Renal cortical epithelial cell (primary cell): ENCODE measurements at places on chromosomes 5 and 9. TPM values are rescaled to one million over a fixed set of nuclear protein-coding genes. Genes with fewer than 3 reads are reported as not detected.
A peak's percentile ranks its signal among the peaks of the same experiment; 100 is the strongest.

GRCh38 chr5:160833806-160834205, 18.2 kb downstream of the ATP10B start:
- DNase-seq: no peak

GRCh38 chr5:38790891-38791290, 54.9 kb upstream of the OSMR start:
- DNase-seq: peak; percentile 66

GRCh38 chr5:143886651-143887638, 75.0 kb downstream of the HMHB1 start:
- DNase-seq: peak; percentile 85

- DNase-seq: no peak
Observed at GRCh38 chr5:158014372-158014771, 155.4 kb upstream of the CLINT1 start.

DNA sequence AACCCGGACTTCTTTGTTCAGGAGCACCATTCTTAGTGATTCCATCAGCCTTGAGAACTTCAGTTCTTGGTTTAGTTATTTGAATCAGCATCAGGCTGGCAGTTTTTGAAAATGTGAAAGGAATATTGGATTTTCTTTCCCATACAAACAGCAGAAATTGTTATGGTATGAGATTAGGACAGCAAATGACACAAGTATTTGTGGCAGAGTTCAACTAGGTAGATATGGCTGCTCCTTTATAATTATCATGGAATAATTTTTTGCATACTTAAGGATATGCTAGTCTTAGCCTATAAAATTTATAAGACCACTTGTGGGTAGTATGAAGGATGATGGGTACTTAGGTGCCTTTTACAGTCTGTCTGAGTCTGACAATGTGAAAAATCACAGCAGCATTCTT, 25.5 kb downstream of the ERAP2 start:
- DNase-seq: no peak

- no peak for DNase-seq
Observed at GRCh38 chr9:136378170-136379002, 4.9 kb upstream of the CARD9 start.

- no peak for DNase-seq
Observed at GRCh38 chr9:71990466-71990865, 69.9 kb downstream of the C9orf57 start.

DNA sequence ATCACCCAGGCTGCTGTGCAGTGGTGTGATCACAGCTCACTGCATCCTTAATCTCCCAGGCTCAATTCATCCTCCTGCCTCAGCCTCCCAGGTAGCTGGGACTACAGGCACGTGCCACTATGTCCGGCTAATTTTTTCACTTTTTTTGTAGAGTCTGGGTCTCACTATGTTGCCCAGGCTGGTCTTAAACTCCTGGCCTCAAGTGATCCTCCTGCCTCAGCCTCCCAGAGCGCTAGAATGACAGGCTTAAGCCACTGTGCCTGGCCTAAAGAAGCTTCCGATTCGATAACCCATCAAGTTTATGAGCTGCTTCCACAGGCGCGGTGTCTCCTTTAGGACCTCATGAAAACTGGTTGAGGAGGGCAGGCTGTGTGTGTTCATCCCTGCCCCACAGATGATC, 16.2 kb downstream of the COL27A1 start:
- no peak for DNase-seq

DNA sequence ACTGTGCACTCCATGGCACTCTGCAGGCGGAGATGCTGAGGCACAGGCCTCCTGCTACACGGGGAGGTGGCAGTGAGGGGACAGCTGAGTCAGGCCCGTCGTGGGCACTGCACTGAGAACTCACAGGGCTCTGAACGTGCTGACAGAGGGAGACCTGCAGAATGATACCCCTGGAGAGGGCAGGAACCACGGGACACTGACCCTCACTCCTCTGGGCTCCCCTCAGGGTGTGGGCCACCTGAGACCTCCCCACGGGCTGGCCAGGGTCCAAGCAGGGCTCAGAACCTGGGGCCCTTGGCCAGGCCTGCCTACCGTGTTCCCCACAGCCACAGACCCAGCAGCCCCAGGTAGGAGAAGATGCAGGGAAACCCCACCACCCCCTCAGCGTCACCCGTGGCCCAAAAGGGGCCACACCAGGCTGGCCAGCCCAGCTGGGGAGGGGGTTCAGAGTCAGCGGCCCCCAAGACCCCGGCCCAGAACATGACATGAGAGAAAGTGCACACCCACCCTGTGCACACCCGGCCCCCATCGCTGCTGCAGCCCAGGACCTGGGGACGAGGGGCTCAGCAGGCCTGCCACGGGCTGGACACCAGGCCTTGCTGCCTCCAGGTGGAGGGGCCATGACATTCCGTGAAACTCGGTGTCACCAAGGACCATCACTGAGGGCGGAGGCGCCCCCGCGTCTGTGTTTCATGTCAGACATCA, 30.9 kb downstream of the GLT6D1 start:
- DNase-seq: no peak

GRCh38 chr5:68798877-68799843, 294.7 kb upstream of the SLC30A5 start:
- no peak for DNase-seq

DNA sequence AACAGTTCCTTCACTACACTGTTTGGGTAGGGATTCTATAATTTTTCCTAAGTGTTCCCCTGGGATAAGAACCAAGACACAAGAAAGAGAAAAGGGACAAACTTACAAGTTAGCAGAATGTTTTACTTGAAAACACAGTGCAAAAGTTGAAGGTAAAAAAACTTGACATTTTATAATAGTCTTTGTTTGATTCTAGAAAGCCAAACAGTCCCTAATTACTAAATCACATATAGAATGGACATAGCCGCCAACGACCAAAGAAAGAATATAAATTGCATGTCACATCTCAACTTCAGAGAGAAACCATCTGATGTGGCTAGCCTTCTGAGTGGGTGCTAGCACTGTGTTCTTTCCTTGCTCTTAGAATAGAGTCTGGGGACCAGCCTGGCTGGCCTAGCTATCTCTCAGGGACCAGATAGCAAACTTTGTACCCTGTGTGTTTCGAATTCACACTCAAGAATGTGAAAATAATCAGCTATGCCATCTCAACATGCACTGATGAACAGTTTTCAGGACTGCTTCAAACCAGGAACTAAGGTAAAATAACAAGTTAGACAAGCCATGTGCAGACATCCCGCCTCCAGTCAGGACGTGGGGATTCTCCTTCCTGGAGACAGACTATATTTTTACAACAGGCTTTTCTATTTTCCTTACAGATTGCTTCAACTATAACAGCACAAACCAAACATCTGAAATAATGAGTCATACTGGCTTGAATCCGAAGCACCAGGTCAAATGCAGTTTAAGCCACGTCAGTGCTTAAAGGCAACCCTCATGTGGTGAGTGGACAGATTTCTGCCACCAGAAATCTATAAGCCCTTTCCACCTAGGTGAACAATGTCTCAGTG, 53.7 kb downstream of the LHFPL2 start:
- DNase-seq: peak; percentile 100

DNA sequence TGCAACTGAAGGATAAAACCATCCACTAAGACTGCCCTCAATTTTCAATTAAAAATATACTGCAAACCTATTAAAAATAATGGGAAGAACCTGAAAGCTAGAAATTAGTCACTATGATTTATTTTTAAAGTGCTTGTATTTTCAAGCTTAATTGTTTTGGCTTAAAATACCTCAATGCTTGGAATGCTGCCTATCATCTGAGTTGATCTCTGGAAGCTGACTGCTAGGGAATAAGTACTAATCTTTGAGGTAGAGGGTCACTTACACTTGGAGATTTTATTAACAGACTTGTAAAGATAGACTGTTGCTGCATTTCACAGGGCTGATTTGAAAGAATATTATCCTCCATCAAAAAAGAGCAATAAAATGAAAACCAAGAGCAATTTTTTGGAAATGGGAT, 6.2 kb downstream of the PCSK1 start:
- no peak for DNase-seq

- peak; percentile 32 for DNase-seq
Observed at GRCh38 chr5:59999056-59999455, 105.5 kb upstream of the PDE4D start.

DNA sequence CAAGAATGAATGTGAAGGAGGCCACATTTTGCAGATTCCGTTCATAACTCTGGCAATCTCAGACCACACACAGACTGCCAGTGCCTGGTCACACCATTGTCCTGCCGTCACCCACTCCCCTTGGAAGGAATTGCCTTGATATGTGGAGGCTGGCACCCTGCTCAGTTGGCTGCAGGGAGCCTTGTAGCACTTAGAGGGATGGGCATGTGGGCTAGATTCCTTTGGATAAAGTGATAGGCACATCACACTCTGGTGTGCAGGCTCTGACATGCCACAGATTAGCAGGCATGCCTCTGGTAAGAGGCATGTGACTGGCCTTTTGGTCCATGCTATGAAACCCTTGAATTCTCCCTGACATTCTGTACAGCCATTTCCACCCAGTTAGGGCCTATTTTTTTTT, 254.6 kb upstream of the PIK3R1 start:
- no peak for DNase-seq

DNA sequence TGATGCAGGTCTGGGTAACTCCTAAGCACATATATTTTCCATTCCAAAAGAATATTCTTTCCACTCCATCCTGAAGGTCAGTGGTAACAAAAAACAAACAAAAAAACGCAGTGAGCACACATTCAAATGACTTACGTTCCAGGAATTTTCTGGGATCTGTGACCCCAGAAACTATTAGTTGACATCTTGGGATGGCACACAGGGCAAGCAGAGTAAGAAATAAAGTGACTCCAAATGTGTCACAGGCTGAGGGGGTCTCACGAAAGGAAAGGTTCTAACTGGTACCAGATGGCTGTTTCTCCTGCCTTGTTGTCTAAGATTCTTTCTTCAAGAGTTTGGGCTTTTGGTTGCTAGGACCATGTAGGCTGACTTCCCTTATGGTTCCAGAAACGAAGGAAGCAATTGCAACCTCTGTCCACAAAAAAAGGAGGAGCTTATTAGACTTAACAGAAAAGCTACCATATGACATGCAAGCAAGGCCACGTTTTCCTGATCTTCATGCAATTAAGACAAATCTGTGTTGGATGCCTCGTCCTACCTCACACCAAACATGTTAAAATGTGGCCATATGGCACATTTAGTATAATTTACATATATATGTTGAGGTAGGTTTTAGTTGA, 32.7 kb downstream of the PTGS1 start:
- DNase-seq: no peak

- peak; percentile 92 for DNase-seq
Observed at GRCh38 chr9:87387351-87388011, 110.2 kb upstream of the DAPK1 start.

DNA sequence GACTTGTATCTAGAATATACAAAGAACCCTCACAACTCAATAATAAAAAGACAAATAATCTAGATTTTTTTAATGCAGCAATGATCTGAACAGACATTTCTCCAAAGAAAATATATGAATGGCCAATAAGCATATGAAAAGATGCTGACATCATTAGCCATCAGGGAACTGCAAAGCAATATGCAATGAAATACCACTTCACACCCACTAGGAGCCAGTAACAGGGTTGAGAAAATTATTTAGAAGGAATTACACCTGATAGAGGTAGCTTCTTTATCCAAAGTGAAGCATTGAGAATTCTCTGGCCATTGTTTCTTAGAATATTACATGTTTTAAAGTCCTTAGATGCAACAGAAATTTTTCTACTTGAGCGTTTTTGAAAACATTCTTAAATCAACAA, 316.9 kb downstream of the KCNN2 start:
- no peak for DNase-seq

- no peak for DNase-seq
Observed at GRCh38 chr9:121772600-121773285, 121.3 kb downstream of the DAB2IP start.

DNA sequence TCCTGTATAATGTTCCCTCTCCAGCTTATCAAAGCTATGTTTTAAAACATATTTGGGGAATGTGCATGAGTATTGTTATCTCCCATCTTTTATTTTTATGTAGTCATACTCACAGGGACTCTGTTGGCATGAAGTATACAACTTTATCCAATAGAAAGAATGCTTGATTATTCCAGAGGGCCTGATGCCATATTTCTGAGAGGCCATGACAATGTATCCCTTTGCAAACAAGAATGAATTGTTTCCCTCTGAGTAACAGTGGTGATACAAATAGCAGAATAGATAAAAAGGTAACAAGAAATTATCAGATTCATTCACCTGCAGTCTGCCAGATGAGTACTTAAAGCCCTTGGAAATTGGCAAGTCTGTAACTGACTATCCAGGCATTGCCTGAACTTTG, 125.9 kb downstream of the PLK2 start:
- no peak for DNase-seq

PAEP gene
- not detected in 2 replicates for total RNA-seq

MLANA gene
- total RNA-seq: 0.05 TPM in 1 of 2 replicates, not detected in the other

IPO11 gene
- 22.1 and 31.6 TPM in 2 replicates for total RNA-seq

TAL2 gene
- total RNA-seq: 0.30 TPM in 1 of 2 replicates, not detected in the other

ASPN gene
- total RNA-seq: not detected in 2 replicates

CSNK1G3 gene
- 73.8 and 91.8 TPM in 2 replicates for total RNA-seq

CLTB gene
- total RNA-seq: 77.4 and 146 TPM in 2 replicates

WDR38 gene
- not detected in 2 replicates for total RNA-seq

FOXD4L4 gene
- total RNA-seq: 0.20 TPM in 1 of 2 replicates, not detected in the other

SLC36A2 gene
- total RNA-seq: 0.89 TPM in 1 of 2 replicates, not detected in the other

C5orf34 gene
- total RNA-seq: 1.7 and 3.0 TPM in 2 replicates

PCDHGA8 gene
- total RNA-seq: 0.69 and 1.6 TPM in 2 replicates

SLC6A7 gene
- not detected in 2 replicates for total RNA-seq

CSF1R gene
- not detected in 2 replicates for total RNA-seq

OR1J2 gene
- total RNA-seq: not detected in 2 replicates

ZFP37 gene
- 1.6 and 5.2 TPM in 2 replicates for total RNA-seq
